ENCODE measurements at places on chromosomes 2 and 18.

DNA sequence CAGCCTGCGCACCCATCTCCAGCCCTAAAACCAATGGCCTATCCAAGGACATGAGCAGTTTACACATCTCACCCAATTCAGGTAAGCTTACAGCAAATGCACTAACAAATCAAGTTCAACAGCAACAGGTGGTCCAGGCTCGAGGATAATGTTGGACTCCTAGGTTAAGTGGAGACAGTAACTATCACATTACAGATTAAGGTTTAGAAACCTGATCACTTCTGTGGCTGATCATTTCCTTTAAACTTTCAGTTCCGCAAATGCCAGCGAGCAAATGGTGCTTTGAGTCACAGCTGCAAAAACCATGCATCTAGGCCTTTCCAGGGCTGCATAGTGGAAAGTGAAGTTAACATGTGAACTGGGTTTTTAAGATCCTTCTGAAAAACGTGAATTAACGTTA lies 259.4 kb downstream of the GBX2 start:
- no peak for DNase-seq

DNA sequence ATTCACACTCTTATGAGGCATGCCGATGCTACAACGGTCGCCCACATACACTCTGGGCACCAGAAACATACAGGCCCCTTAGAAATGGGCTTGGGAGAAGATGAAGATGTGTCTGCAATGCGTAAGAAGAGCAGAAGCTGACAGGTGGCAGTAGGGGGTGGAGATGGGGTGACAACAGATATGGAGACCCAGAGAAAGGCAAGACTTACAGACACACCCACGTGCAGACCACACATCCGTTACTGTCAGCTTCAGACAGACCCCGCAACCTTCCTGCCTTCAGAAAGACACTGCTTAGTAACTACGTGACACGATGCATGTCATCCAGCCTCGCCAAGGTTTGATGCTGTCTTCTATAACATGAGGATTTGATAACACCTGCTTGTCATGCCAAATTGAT lies 89.5 kb downstream of the ZFP36L2 start:
- DNase-seq, result no peak

DNA sequence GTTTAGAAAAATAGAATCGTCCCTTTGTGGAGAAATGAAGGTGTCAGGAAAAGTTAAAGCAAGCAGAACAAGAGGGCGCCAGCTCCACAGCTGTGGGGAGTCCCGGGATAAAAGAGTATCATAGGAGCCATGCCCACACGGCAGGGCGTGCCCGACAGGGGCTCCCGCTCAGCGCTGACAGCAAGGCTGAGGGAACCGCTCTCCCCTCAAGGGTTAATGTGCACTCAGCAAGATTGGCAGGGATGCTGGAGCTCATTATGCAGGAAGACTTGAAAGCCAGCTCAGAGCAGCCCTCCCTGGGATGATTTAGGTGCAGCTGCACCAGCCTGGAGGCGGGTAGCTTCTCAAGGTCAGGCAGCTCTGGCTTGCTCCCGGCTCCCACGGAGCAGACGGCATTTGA lies 500.2 kb downstream of the EIPR1 start:
- DNase-seq, result no peak

- no peak for DNase-seq
Observed at GRCh38 chr2:70954886-70955285, 19.2 kb downstream of the ATP6V1B1 start.

DNA sequence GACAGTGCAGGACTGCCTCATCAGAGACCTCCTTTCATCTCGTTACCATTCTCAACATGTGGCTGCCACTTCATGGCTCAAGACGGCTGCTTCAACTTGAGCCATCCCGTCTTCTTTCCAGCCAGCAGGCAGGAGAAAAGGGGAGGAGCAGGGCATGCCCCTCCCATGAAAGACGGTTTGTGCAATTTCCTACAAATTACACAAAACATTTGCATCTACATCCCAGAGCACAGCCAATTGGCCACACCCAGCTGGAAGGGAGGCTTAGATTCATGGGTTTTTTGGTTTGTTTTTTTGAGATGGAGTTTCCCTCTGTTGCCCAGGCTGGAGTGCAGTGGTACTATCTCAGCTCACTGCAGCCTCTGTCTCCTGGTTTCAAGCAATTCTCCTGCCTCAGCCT lies 11.8 kb downstream of the UCN start:
- no peak for DNase-seq

DNA sequence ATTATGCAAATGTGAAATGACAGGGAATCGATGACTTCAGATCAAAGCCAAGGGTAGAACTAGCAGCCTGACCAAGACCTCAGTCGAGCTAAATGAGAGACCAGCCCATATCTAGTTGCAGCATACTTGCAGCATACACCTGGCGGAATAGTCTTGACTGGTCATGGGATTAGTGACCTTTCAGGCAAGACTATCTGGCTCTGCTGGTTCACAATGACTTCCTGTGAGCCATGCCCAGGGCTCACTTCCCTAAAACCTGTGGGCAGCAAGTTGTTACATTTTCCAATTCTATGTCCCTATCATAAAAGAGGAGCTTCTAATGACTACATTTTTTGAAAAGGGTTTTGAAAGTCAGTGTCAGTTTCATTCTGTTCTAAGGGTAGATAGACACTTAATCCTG lies 1624.9 kb upstream of the CELF4 start:
- no peak for DNase-seq

DNA sequence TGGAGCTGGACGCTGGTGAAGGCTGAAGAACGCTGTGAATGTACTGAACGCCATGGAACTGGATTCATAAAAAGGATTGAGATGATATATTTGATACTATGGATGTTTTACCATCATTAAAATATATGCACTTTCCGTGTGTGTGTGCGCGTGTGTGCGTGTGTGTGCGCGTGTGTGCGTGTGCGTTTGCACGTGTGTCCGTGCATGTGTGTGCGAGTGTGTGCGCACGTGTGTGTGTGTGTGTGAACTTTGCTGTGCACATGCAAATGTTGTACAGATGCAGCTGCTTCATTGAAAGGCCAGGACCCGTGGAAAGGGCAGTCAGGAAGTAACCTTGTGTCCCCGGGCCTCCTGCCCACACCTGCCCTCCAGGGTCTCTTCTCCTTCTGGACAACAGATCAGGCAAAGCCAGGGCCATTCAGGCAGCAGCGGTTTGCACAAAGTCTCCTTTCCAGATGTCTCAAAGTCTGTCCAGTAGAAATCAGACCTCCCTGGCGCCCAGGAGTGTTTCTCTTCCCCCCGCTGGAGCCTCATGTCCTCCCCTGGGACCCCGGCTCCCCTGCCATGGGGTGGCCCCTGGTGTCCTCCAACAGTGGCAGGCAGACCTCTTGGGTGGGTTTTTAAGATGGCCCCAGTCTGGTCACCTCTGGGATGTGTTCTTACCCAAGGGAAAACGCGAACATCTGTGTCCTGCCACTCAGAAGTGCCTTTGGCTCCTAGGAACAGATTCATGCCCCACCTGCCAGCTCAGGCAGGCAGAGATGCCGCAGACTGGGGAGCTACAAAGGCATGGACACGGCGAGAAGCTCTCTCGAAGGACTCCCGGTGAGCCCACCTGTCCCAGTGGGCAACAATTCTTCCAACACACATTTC lies 86.1 kb upstream of the GPC1 start:
- no peak for DNase-seq

DNA sequence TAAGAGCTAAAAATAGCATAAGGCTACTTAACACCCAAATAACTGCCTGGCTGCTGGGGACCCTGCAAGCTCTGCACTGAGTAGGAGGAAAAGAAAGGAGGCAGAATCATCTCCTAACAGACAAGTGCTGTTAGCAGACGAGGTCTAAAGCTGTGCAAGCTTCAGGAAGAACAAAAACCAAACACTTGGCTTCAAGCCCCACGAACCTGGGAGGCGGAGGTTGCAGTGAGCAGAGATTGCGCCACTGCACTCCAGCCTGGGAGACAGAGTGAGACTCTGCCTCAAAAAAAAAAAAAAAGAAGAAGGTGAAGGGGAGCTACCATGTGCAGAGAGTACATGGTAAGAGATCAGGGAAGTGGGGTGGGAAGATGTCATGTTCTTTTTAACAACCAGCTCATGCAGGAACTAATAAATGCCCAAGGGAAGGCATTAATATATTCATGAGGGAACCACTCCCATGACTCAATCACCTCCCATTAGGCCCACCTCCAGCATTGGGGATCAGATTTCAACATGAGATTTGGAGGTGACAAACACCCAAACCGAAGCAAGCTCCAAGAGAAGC lies 28.8 kb upstream of the INO80C start:
- DNase-seq, result no peak

DNA sequence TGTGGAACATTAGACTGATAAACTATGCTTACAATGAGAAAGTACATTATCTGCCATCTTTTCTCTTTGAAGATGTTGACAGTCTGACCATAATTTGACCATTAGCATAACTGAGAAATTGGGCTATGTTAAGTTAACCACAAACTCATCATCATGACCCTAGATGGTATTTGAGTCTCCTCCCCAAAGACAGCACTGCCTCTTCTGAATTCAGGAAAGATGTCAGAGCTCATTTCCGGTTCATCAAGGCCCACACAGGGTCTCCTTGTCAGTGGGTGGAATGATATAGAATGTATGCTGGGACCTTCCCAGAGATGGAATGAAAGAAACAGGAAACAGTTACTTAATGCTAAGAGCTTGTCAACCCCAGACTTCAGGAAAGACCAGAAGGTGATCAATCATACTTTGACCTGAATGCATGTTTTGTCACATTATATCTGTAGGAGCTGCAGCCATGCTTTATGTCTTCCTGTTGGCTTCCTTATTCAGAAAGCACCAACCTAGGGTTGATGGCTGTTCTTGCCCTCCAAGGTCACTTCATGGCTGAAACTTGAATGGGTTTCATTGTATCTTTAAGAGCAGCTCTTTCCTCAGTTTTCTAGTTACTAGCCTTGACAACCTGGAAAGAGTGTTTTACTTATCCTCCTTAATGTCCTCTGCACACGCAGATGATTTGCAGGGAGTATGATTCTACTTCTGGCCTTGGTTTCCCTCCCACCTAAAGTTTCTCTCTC lies 99.1 kb upstream of the NEUROD1 start:
- no peak for DNase-seq

DNA sequence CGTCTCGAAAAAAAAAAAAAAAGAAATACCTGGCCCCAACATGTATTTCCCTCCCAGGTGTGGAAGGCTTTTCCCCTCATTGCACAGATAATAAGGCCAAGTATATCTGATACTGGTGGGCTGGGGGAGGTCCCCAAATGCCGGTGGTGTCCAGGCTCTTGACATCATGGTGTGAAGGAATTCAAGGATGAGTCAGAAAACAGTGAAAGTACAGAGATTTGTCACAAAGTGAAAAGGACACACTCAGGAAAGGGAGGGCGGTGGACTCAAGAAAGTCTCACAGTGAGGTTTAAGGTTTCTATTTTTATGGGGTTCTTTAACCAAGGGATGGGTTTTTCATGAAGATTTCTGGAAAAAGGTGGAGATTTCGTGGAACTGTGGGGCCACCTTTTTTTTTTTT lies 37.8 kb upstream of the FZD5 start:
- no peak for DNase-seq

Measured in activated CD4-positive, alpha-beta T cell treated with anti-CD3 and anti-CD28 coated beads, Interleukin-2, amount 50 U/mL, for 24 hours (primary cell).